Stimulated activated CD4-positive, alpha-beta T cell treated with anti-CD3 and anti-CD28 coated beads, Interleukin-4, amount 100 ng/mL, for 24 hours (primary cell): ENCODE measurements at places on chromosomes 3 and 15.

GRCh38 chr3:15964605-15965442 is 167.0 kb upstream of the ANKRD28 start:
- DNase-seq, result no peak

- DNase-seq, result no peak
These were observed 4.9 kb upstream of the ALAS1 start for GRCh38 chr3:52193065-52193464.

GRCh38 chr15:90264671-90265070 is 801 bp upstream of the NGRN start:
- peak; percentile 40 for DNase-seq

GRCh38 chr3:46372492-46373359 is 2.0 kb downstream of the CCR5 start:
- DNase-seq, result no peak

DNA sequence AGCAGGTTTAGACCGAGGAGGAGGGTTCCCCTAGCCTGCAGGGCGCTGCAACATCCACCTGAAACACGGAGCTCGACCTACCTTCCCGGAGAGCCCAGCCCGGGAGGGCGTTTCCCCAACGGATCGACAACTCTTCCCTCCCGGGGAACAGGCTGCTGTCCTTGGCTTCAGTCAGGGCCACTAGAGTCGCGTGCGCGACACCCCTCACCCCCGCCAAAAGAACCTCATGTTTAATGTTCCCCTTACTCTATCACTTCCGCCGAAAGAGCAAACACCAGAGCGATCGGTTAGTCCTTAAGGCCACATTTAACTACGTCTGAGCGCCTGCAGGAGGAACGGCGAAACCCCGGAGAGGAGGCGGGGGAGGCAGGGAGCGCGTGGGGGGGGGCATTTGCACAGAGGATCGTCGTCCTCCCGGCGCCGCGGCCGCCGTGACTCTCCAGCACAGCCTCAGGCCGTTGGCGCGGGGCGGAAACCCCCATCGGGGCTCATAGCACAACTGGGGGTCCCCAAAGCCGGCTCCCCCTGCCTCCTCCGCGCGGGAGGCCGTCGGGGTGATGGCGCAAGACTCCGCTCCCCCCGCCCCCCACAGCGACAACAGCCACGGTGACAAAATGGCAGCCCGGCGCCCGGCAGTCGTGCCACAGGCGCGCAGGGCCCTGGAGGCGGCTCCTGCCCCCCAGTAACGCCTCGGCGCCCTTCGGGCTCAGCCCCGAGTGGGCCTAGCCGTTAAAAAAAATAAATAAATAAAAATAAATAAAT is 3.2 kb downstream of the ANP32A start:
- peak; percentile 75 for DNase-seq

- peak; percentile 58 for DNase-seq
These were observed 22.0 kb upstream of the DOCK3 start for GRCh38 chr3:50652709-50653108.

DNA sequence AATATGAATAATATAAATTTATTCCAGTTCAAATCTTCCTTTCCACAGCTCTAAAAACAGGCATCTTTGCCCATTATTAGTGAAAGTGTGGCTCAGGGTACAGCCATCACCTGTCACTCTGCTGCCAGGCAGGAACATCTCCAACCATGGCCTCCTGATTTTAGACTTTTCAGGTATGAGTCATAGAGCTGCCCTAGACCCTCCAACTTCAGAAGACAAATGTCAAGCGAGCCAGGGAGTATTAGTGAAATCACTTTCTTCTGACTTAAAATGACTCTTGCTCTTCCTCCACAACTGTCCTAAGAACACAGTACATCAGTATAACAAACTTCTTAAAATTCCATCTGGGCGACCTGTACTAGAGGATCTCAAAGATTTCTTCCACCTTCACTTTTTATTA is 78.1 kb upstream of the AKAP13 start:
- no peak for DNase-seq

DNA sequence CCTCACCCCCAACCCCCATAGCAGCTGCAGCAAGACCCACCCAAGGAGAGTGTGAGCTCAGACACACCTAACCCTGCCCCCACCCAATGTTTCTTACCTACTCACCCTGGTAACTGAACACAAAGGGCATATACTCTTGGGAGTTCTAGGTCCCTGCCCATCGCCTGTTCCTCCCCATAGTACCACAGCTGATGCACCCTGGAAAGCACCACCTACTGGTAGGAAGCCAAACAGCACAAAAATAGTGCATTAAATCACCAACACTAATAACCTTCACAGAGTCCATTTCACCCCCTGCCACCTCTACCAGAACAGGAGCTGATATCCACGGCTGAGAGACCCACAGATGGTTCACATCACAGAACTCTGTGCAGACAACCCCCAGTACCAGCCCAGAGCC is 245.2 kb downstream of the EFHB start:
- no peak for DNase-seq

DNA sequence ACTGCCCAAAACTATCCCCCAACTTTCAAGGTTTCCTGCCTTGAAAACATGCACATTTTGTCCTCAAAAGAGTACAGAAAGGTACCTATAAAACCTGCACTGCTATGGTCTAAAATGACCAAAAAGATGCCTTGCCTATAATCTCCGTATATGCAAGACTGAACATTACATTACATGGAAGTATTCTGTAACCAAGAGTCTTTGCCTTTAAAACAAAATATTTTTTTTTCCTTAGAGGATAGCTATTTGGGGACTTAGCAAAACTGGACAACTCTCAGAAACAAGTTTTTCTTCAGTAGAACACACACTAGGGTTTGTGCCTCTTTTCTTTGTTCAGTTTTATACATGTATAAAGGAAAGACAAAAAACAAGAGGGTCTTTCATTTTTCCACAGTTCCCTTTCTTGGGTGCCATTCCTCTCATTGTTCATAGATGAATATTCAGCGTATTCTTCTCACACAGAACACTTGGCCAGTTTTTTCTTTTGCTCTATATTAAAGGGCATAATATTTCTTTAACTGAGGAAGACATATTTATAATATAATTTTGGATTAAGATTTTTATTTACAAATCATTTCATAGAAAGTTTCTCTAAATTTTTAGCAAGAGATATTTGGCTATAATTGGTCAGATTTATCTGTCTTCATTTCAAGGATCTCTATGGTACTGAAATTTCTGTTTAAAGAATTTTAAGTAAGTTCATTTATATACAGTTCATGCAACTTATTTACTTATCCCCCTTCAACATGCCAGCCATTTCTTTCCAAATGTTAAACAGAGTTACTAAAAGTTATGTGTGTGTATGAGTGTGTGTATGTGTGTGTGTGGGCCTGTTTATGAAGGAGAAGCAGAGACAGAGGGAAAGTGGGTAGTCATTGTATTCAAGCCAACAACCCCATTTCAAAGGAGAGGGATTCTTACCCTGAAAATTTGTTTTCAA is 142.6 kb downstream of the ZBTB20 start:
- no peak for DNase-seq

GRCh38 chr3:58237941-58238681 is 519 bp downstream of the ABHD6 start:
- peak; percentile 57 for DNase-seq

GRCh38 chr3:73432023-73432705 is 192.6 kb downstream of the PDZRN3 start:
- no peak for DNase-seq

GRCh38 chr15:66722757-66723540 is 20.9 kb downstream of the SMAD6 start:
- no peak for DNase-seq

DNA sequence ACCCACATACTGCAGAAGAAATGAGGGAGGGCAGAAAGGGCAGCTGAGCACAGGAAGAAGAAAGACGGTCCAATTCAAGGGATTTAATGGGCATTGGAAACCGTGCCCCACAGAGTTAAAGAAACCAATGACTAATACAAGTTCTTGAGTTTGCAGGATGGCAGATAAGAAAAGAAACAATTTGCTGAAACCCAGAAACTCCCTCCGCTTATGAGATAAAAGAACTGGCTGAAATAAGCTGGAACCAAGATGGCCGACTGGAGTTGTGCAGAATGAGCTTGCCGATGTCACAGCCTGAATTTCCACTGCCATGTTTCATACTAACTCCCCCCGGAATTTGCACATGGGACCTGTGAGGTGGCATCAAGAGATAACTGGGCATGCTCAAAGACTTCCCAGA is 47.1 kb downstream of the SCAP start:
- DNase-seq, result no peak

DNA sequence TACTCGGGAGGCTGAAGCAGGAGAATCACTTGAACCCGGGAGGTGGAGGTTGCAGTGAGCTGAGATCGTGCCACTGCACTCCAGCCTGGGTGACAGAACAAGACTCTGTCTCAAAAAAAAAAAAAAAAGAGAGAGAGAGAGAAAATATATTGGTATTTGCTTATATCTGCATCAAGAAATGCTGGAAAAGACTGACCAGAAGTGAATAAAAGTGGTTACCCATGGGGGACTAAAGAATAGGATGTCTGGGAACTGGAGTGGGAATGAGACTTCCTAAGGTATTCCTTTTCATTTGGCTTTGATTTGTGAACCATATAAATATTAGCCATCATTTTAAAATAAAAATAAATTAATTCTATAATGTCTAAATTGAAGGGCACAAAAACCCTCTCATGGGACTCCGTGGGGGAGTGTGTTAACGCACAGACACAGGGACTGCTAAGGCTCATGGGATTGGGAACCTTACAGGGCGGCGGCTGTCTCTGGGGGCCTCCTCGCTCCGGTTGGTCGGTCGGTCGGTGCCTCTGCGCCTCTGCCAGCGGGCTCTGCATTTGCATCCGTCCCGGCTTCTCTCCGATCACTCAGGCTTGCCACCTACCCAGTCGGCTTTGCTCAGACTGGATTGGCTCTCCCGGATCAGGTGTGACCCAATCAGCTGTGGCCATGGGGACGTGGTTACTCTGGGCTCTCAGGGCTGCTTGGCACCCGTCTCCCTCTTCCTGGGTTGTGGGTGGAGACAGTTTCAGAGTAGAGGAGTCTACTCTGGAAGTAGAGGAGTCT is 12.7 kb upstream of the TSPAN3 start:
- DNase-seq, result peak; percentile 59

- DNase-seq, result no peak
These were observed 19.8 kb downstream of the ST3GAL6 start for GRCh38 chr3:98782824-98783500.

DNA sequence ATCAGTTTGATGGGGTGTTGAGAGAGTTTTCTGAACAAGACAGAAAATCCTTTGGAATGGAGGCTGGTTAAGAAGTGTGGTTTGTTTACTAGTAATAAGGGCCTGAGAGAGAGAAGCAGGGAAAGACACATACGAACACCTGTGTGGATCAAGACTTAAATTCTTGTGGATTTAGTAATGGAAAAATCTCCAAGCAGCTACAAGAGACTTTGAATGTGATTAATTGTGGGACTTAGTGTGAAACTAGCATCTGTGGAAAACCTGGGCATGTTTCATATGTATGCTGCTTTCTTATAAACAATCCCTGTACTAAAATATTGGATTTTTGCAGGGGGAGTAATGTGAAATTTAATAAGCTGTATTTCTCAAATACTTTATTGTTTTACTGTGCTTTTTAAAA is 399.1 kb downstream of the SI start:
- no peak for DNase-seq

GRCh38 chr15:64792282-64792681 is 16.9 kb upstream of the RBPMS2 start:
- no peak for DNase-seq

- peak; percentile 49 for DNase-seq
These were observed 30.3 kb downstream of the CDC25A start for GRCh38 chr3:48157950-48158376.

DNA sequence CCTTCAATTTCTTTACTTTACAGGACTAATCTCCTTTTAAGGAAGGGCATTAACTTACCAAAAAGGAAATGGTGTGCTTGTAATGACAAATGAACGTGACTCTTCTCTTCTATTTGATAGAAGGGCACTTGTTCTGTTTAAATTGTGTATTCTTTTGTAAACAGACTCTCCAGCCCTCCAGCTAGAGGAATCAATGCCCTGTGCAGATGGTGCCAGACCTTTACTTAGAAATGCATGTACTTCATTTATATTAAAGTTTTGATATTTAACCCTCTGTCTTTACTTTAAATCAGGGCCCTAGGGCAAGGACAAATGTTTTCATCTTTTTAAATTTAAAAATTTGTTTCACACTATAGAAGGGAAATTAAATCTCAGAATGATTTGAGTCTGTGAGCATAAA is 355.1 kb downstream of the GBE1 start:
- no peak for DNase-seq

DNA sequence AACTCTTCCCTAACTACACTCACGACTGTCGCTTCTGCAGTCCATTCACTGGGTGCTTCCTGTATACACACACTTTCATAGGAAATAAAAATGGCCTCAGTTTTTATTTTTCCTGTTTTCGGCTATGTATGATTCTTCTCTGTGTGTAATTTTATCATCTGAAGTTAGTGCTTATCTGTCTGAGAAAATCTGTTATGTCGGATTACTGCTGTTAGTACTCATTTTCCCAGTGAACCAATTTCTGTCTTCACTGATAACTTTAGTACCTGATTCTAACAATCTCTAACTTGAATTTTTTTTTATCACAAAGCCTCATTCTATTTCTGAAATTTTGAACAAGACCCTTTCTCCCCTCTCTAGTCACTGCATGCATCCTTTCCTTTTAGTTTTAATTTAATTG is 20.9 kb downstream of the RAB5A start:
- DNase-seq, result no peak

DNA sequence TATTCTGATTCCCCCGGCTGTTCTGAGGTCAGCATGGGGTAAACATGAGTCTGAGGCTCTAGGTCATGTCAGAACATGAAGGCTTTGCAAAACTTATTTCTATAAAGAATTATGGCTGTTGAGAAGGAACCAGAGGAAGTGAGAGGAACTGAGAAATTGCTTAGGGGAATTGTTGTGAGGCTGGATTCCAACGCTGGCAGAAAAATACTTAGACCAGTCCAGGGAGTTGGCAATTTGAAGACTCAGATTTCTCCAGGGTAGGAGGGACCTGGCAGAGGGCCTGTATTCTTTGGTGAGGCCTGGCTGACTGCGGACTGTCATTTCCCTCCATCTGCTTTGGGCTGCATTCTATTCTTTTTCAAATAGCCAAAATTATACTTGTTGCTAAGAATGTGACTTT is 155.5 kb downstream of the PLD1 start:
- DNase-seq, result no peak

- DNase-seq, result no peak
These were observed 233.3 kb downstream of the TIGIT start for GRCh38 chr3:114527036-114527644.

DNA sequence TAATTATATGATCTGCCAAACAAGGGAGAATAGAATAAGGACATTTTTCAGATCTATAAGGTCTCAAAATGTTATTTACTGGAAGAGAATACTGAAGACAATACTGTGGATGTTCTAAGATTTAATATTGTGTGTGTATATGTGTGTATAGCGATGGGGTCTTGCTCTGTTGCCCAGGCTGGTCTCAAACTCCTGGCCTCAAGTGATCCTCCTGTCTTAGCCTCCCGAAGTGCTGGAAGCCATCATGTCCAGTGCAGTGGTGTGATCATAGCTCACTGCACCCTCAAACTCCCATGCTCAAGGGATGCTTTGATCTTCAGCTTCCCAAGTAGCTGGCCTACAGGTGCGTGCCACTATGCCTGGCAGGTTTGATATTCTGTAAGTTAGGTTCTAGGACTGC is 91.3 kb downstream of the NBEAL2 start:
- no peak for DNase-seq

GRCh38 chr15:100394736-100395440 is 53.1 kb upstream of the ADAMTS17 start:
- no peak for DNase-seq

GRCh38 chr3:72675243-72675642 is 173.0 kb downstream of the SHQ1 start:
- DNase-seq, result no peak

GRCh38 chr3:77304700-77305021 is 264.8 kb downstream of the ROBO2 start:
- DNase-seq, result no peak

GRCh38 chr3:73626106-73626505 is 1.4 kb upstream of the PDZRN3 start:
- no peak for DNase-seq
